ENCODE measurements at places on chromosomes 7 and 10. TPM values are rescaled to one million over a fixed set of nuclear protein-coding genes. Genes with fewer than 3 reads are reported as not detected.
A peak's percentile ranks its signal among the peaks of the same experiment; 100 is the strongest.

- no peak for DNase-seq
These were observed 2.3 kb upstream of the CNNM1 start for GRCh38 chr10:99326871-99327270.

EPHA1 gene
- 46.4 TPM for total RNA-seq

DNA sequence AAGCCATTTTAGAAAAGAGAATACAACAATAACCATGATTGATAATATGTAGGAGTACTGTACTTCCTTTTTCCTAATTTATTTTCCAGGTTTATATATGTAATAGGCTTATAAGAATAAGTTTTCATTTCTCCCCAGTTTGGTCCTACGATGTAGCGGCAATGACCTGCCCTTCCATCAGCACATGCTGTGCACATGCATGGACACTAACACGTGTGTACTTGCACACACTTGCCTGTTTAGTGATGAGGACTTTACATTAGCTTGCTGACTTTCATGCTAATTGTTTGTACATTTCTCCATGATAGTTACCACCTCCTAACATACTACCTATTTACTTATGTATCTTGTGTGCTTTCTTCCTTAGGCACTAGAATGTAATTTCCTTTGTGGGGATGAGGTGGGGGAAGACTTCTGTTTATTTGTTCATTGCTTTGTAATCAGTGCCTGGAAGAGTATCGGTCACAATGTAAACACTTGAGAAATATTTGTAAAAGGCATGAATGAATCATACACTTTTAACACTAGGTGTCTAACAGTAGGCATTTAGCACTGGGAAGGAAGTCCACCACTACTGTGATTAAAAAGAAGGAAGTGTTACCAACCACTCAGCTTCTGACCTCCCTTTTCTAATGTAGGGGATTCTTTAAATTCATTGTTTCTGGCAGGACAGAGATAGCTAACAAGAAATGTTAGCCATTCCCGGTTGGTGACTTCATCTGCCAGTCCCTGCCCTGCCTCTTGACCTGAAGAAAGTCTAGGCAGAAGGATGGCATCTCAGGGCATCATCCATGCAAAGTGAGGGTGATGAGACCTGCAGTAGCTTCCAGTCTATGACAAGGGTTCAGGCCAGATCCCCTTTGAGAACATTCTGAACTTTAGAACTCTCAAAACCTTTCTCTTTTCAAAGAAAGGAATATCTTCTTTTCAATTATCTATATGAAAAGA is 120.2 kb upstream of the RAB18 start:
- peak; percentile 81 for DNase-seq

GPR15LG gene
- total RNA-seq, result not detected

HOXA5 gene
- 7.5 TPM for total RNA-seq

DNA sequence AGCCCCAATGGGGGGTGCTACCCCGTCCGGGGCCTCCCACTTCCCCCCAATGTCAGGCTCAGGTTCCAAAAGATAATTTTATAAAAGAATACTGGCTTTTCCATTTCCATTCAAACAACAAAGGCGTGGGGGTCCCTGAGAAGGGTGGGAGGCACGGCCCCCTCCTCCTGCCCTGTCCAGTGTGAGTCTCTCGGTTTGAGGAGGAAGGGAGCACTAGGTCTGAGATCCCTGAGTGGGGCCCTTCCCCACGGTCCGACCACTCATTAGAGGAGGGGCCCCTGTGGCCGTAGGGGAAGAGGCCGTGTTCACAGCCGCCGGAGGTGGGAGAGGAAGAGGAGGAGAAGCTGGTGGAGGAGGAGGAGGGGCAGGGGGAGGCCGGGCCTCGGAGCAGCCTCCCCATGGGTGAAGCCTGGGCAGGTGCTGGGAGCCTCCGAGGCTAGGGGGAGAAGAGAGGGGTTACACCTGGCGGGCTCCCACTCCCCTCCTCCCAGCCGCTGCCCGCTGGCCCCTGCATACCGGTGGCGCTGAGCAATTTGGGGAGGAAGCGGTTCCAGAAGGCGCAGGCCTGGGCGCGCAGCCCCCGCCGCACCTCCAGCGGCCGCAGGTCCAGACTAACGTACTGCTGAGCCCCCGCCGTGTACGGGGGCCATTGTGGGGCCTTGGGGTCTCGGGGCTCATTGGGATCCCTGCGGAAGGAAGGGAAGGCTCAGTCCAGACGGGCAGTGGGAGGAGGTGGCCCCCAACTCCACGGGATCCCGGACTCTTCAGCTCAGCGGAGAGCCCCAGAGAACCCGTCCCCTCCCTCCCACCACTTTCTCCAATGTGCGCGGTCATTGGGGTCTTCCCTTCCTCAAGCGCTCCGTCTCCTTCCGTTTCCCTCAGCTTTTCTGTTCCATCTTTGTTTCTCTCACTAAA is 1.4 kb upstream of the UFSP1 start:
- no peak for DNase-seq

DNA sequence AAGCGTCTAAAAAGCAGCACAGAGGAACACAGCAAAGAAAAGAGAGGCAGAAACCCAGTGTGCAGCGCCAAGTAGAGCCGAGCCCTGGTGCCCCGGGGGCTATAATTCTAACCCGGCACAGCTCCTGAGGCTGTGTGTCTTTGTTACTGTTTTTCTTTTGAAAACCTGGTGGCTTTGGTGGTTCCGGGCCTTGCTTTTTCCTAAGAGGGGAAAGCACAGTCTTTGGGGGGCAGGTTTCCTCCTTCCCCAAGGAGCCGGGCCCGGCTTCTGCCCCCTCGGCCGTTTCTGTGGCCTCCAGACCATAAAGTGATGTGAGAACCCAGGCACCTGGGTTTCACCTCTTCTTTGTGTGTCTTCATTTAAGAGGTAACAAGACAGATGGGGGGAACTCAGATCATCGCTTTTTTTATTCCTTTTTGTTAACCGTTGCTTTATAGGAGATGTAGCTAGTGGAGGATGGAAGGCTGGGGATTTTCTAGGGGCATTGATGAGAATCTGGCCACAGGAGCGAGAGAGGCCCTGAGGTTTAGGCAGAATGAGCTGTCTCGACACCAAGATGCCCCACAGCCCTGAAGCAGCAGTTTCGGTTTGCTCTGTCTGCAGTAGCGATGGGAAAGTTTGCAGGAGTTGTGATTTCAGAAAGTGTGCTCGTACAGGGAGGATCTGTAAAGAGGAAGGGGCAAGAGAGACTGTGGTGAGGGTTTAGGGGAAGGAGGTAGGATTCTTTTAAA is 367.8 kb upstream of the GALNT17 start:
- no peak for DNase-seq

DNA sequence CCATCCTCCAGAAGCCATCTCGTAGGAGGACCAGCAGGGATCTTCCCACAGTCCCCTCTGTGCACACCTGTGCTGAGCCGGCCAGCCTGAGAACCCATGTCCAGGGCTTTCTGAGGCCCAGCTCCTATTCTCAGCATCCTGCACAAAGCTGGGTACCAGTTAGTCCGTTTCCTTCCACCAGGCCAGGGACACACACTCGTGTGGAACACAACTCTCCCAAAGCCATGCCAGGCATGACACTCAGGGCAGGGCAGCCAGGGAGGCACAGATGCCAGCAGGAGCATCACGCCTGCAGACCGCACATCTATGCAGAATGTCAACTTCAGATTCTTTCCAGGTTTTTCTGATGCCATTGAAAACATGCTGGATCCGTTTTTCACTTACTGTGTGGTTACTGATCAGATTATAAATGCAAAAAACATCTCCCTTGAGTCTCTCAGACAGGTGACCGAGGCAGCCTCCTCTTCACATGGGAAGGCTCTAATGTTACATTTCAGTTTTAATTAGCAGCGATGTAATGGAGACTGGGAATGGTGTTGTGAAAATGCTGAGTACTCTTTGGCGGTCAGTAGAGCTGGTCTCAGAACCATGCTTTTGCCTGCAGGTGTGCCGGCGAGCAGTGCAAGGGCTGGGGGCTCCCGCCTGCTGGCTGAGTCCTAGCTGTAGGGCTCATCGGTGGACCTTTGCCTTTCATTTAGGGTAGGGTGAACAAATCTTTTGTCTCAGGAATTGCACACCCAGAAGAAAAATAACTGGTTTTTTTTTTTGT is 3.3 kb upstream of the SUN1 start:
- DNase-seq, result no peak

SPACDR gene
- total RNA-seq, result 0.11 TPM

SPDYE1 gene
- total RNA-seq, result not detected

VSTM2A gene
- not detected for total RNA-seq

- DNase-seq, result no peak
These were observed 47.8 kb downstream of the SHH start for GRCh38 chr7:155764438-155764793.

EPHB6 gene
- total RNA-seq, result 30.5 TPM

DNA sequence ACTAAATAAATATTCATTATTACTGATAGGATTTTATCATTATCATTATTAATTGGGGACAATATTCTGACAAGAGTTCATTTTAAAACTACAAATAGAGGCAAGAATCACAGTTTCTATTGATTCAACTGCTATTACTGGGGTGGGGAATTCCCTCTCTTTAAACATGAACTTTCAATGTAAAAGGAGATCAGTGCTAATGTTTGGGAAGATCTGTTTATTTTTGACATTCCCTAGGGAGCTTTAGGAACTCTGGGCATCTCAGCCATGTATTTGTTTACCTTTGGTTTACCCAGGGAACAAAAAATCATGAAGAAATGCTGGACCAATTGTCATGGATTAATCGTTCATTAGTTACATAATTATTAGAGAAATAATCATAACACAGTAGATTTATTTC is 443.2 kb upstream of the AKR1E2 start:
- DNase-seq, result no peak

DNA sequence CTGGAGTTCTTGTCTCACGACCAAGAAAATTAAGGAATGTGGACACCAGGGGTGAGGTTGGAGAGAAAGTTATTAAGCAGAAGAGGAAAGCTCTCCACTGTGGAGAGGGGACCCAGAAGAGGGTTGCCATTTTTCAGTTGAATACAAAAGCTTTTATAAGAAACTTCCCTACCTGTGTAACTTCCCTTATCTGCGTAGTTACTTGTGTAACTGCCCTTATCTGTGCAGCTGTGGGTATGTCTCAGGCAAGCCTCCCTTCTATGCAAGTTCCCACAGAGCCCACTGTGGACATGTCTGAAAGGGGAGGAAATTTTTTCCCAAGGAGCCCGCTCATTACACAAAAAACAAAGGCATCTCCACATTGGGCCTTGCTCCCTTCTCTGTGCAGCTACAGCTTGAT is 94.9 kb downstream of the SVOPL start:
- DNase-seq, result no peak

DNA sequence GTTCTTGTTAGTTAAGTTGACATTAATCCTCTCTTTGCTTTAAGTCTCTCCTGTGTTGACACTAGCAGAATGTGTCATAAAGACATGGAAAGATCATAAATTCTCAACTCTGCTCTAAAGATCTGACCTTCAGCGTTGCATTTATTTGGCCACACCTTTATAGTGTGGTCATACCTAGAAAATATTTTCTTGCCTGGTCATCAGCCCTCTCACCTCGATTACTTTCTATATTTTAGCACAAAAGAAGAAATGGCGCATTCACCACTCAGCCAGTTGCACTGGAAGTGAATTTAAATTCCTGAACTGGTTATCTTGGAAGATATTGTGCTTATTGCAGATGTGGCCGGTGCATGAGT is 96.7 kb upstream of the PDCD4 start:
- peak; percentile 90 for DNase-seq

STAMBPL1 gene
- 19.5 TPM for total RNA-seq

- DNase-seq, result no peak
These were observed 103.2 kb upstream of the ADAM12 start for GRCh38 chr10:126491476-126491875.

DNA sequence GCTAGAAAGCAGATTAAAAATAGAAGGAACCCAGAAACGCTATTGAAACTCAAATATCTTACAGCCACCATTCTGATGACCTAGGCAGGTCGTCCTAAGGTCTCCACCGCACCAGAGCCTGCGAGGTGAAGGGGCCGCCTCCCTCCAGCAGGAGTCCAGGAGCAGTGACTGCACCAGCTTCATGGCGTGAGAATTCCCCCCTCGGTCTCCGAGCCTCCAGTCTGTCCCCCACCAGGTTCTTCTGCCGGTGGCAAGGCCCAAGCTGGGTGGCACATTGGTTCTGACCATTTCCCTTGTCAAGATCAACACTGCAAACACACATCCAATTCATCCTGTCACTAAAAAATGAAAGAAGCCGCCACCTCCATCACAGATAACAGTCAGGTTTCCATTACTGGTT is 98.7 kb downstream of the DIP2C start:
- no peak for DNase-seq

GRCh38 chr7:77208416-77208815 is 8.8 kb upstream of the FGL2 start:
- DNase-seq, result no peak

CTNNA3 gene
- total RNA-seq, result 1.9 TPM

- DNase-seq, result peak; percentile 40
These were observed 34.8 kb upstream of the JAKMIP3 start for GRCh38 chr10:132030898-132031463.

GRCh38 chr7:47265621-47266020 is 316.3 kb downstream of the TNS3 start:
- DNase-seq, result no peak

DNA sequence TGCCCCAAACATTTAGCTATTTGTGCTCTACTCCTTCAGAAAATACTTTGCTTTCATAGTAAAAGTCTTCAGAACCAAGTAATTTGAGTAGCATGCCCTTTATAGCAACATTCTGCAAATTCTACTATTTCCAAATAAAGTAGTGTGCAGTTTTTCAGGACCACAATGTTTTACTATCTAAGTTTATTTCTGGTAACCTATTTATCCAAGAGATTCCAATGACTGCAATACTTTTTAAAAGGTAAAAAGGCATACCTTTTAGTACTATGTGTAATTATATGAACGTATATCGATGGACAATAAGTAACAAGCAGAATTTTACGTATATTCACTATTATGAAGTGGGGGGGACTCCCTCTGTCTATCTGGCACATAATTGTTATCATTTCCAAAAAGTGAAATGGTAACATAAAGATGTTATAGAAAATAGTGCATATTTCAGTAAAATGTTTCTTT is 6.9 kb upstream of the CAV2 start:
- no peak for DNase-seq

DNA sequence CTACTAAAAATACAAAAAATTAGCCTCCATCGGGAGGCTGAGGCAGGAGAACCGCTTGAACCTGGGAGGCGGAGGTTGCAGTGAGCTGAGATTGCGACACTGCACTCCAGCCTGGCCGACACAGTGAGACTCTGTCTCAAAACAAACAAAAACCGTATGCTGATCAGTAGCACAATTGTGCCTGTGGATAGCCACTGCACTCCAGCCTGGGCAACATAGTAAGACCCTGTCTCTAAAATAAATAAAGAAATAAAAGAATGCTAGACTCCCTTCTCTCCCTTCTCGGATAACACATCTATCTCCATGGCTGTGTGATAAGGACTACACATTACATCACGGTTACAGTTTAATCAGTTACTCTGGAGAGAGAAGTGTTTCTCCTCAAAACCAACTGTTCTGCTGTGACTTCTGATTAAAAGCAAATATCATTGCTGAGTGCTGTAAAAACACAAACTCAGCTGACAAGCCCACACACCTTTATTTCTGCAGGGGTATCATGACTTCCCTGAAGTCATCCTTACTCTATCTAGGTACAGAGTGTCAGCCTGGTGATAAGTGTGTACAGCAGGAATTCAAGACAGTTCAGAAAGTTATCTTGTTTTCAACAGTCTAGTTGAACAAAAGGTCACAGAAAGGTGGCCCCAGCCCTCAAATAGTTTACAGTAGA is 5.3 kb upstream of the ARHGAP19 start:
- no peak for DNase-seq

UTF1 gene
- total RNA-seq, result not detected

Data from PC-3 (cell line).